ENCODE measurements at places on chromosomes 4 and X.

- no peak for DNase-seq
Observed at GRCh38 chr4:87321888-87322287, 794 bp downstream of the HSD17B13 start.

GRCh38 chrX:1246816-1247215 is 21.8 kb upstream of the CSF2RA start:
- peak; percentile 84 for DNase-seq

- DNase-seq = no peak
Observed at GRCh38 chr4:186948361-186949242, 224.9 kb upstream of the FAT1 start.

DNA sequence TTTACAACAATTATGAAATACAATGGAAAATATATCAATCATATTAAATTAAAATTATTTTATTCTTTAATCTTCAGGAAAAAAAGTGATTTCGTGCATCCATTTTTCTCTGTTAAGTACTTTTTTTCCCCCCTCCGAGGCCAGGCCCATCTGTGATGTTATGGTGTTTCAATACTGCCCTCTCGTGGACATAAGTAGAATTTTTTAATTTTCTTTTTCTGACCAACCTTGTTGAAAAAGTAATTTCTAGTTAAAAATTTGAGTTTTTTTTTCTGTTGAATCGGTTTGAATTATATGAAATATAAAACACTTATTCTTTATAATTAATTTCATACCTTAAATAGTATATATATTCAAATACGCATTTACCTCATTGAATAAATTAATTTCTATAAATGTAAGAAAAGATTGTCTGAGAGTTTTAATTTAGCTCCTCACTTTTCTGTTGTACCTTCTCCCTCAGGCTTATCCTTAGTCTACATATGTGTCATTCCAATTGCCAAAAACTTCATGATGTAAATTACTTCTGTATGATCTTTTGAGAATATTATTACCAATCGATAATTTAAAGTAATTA is 175.8 kb upstream of the TECRL start:
- DNase-seq = peak; percentile 7

DNA sequence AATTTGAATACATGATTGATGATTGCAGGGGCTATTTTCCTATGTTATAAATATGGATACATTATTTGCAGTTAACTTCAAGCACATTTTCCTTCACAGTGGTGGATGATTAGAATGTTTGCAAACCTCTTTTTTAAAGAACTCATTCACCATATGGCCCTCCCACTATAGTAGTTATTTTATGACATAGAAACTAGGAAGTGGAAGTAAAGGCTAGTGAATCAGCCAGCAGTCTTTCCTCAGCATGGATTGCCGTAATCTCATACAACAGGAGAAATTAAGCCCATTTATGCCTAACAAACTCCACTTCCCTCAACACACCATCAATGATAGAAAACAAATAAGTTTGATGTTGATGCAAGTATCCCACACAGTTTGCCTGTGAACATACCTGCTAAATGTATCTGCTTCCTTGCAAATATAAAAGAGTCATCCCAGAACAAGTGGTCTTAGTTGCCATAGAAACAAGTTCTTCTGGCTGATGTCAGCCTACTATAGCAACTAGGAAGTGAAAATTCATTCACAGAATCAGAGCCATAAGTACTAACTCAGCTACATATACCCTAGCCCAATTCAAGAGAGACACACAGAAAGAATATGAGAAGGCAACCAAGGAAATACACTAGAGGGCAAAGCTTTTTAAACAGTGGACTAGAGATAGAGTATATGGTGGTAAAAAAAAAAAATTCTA is 100.9 kb upstream of the RADX start:
- no peak for DNase-seq

DNA sequence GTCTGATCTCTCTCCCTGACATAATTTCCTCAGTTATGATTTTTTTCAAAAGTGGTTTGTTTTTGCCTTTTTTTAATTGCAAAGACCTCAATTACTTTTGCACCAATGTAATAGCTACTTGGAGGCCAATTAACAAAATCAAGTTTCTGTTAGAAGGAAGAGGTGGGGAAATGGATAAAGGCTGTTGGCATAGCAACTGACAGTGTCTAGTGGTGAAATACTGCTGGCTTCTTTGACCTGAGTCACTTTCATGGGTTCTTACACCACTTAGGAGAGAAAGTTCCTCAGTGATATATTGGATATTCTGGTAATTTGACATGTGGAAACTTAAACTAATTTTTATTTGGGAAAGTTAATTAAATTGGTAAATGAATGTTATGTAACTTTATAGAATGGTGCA is 26.5 kb upstream of the ATP8A1 start:
- DNase-seq = no peak

DNA sequence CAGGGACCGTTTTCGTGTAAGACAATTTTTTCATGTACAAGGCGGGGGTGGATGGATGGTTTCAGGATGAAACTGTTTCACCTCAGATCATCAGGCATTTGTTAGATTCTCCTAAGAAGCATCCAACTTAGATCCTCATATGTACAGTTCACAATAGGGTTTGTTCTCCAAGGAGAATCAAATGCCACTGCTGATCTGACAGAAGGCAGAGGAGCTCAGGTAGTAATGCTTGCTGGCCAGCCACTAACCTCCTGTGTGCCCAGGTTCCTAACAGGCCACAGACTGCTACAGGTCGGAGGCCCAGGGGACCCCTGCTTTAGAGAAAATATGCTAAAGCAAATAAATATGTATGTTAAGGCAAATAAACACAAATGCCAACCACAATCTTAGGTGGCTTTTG is 61.3 kb downstream of the PPP3CA start:
- no peak for DNase-seq

GRCh38 chr4:20684852-20685763 is 15.2 kb upstream of the PACRGL start:
- peak; percentile 37 for DNase-seq

GRCh38 chr4:112502871-112503270 is 13.1 kb downstream of the NEUROG2 start:
- DNase-seq = no peak

- no peak for DNase-seq
Observed at GRCh38 chr4:15131551-15131950, 129.3 kb downstream of the CPEB2 start.

GRCh38 chr4:97394653-97395052 is 748.6 kb downstream of the STPG2 start:
- DNase-seq = no peak

DNA sequence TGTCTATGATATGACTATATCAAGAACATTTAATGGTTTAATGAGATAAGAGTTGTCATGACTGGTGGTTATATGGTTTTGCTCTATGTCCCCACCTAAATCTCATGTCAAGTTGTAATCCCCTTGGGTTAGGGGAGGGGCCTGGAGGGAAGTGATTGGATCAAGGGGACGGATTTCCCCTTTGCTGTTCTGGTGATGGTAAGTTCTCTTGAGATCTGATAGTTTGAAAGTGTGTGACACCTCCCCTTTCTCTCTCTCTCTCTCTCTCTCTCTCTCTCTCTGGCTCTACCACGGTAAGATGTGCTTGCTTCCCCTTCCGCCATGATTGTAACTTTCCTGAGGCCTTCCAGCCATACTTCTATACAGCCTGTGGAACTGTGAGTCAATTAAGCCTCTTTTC is 803.4 kb downstream of the TRIML1 start:
- DNase-seq = no peak

DNA sequence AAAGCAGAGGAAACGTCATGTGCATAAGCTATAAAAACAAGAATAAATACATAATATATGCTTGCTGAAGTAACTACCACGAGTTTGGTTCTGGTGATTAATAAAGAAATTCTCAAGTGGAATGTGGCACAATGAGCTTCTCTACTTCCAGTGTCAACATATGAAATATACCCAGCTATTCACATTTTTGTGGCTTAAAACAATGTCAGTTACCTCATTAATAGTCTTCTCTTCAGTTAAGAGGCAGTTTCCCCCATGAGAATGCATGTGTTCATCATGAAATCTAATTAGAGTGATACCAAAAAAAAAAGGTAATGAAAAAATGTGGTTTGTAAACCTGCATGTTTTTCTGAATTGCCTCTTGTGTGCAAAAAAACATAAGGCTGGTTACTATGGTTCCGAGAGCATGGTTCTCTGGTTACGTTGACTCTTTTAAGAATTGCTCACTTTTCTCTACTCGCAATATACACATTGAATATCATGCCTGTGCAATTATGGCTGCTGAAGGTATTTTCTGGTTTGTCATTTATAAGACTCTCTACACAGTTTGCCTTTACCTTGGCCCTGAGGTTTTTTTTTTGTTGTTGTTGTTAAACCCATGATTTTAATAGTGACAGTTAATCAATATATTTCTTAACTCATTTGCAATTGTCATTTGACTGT is 108.2 kb downstream of the PCDH7 start:
- DNase-seq = no peak

GRCh38 chr4:133147921-133148689 is 989 bp upstream of the PCDH10 start:
- DNase-seq = no peak

GRCh38 chr4:86644892-86645291 is 50.8 kb downstream of the PTPN13 start:
- no peak for DNase-seq
